ENCODE measurements at places on chromosomes 6 and 20.

DNA sequence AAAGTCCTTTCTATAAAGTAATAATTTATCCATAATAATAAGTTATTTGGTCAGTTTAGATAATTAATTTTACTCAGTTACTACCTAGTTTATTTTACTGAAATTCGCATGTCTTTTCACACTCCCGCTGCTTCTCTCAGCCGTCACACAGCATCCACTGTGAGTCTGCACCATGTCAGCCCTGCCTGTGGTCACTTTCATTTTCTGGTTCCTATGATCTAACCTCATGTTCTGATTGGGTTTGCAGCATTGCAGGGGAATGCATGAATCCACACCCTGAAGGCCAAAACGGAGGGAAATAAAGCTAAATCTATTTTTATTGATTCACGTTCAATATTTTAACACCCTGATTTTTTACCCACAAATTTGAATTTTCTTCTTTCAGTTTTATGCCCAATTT lies 47.4 kb downstream of the PDE10A start:
- no peak for DNase-seq

DNA sequence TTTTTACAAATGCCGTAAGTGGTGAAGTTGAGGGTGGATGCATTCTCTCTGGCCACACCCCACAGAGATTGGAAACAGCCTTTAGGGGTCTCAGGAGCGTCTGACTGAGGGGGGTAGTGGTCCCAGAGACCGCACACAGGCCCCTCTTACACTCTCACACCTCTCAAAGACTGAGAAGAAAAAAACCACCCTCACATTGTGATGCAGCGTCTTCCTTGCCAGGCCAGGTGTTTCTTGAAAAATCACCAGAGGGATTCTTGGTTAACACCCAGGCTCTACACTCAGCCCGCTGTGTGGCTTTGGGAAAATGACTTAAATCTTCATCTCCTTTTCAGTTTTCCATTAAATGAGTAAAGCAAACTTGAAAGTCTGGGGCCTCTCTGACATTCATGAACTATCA lies 115.8 kb upstream of the SPTLC3 start:
- DNase-seq = no peak

DNA sequence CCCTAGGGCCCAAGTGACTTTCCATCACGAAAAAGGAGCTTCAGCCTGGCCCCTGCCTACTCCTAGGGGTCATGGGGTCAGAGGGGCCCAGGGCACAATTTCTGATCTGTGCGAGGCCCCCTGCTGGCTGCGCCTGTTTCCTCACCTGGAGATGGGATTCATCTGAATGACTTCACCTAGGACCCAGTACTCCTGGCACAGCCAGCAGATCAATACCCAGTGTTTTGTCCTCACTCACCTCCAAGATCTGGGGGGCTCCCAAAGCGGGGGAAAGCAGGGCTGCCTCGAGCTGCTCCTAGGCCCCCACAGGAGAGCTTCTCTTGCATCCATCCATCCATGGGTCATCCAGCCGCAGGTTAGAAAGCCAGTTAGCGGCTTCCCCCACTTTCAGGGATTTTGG lies 33.8 kb downstream of the CD40 start:
- no peak for DNase-seq

DNA sequence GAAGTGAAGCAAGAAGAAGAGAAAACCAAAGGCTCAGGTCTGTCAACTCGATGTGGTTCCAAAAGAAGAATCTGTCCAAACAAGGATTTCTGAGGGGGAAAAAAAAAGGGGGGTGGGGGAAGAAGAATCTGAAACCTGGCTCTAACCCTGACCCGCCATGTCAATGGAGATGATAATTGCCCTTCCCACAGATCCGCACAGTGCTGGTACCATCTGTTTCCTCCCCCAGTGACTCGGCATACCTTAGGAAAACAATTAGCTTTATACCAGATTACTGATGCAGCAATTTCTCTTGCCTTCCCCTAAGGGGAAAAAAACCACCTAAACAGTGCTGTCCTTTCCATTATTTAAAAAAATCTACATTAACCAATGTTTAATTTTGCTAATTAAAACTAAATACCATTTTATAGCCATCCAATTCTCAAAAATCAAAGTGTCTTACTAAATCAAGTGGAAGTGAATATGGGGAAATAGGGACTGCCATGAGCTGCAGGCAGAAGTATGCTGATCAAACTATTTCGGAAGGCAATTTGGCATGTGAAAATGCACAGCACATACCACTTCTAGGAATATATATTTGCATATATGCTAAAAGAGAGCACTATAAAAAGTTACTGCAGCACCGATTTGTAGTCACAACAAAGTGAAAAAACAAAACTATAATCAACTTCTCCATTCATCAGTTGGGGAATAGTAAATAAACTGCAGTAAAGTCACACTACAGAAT lies 46.8 kb downstream of the MAP7 start:
- DNase-seq = no peak

DNA sequence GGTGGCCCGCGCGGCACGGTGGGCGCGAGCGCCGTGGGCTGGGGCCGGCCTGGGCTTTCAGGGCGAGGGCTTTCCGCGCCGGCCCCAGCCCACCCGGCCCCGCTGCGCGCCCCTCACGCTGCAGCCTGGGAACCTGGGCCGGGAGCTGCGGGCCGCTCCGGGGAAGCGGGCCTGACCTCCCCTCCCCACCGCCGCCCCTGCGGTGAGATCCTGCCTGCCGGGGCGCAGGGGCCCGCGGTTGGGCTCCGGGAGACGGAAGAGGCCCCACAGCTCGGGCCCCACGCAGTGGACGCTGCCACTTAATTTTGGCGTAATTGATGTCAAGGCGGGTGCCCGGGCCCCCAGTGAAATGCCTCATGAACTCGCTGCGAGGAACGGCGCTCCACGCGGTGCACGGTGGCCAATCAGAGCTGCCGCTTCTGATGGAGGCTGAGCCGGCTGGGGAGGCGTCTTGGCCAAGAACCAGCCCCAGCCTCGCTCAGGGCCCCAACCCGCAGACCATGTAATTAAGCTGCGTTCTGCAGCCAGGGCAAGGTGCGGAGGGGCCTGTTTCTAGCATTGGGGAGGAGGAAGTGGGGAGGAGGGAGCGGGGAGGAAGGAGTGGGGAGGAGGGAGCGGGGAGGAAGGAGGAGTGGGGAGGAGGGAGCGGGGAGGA lies 96.1 kb upstream of the BHLHE23 start:
- peak; percentile 11 for DNase-seq

GRCh38 chr6:163718537-163718936 lies 304.0 kb downstream of the QKI start:
- no peak for DNase-seq

- peak; percentile 66 for DNase-seq
These were observed 740 bp downstream of the NELFCD start for GRCh38 chr20:58981628-58982364.

- DNase-seq = peak; percentile 86
These were observed at the start of gene DCBLD1 for GRCh38 chr6:117482240-117483003. Gene DCBLD1 (plus strand): TSS chr6:117482674. CDS start chr6:117482782, 108 bp downstream.

DNA sequence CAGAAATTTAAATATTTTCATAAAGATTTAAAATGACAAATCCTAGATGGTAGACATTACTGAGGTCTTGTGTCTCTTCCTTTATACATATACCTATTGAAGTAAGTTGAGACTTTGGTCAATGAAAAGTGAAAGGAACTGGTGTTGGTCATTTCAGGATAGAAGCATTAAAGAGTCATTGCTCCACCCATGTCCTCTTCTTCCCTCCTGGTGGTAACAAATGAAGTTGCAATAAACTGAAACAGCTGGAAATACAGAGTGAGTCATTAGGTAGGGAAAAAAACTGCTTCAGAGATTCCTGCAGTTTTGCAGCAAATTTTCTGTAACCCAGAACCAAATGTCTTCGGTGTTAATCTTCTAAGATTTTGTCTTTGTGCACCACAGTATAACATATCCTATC lies 448.0 kb downstream of the EYS start:
- DNase-seq = no peak

- DNase-seq = peak; percentile 19
These were observed 94.0 kb upstream of the SPTLC3 start for GRCh38 chr20:12914804-12915203.

DNA sequence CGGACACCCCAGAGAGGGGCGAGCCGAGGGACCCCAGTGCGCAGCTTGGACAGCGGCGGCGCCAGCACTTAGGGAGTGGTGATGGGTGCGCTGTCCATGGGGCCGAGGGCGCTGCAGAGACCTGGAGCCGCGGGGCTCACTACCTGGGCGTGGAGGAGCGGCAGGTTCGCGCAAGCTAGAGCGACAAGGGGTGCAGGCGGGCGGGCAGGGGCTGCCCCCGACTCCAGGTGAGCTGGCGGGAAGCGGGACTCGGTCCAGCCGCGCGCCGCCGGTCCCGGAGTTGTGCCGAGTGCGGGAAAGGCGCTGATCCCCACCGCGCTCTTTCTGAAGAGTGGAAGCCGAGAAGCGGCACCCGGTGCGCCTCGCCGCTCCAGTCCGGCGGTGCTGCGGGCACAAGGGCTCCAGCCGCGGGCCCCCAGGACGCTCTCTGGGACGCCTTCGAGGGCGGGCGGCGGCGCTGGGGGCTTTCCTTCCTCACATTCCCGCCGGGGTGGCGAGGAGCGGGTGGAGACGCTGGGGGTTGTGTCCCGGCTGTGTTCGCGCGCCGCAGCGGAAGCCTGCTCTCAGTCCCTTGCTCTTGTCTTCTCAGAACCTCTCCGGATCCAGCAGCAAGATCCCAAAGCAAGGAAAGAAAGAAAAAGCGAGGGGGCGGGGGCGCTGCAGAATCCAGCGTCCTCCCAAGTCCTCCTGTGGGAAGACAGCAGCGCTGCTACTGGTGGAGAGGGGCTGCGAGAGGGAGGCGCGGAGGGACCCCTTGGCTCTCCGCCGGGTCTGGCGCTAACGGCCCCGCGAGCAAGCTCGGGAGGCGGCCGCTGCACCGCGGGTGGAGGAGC lies at the start of gene B3GAT2:
Gene B3GAT2 (minus strand): TSS at position 610 of the 833 bp plus-strand sequence. CDS start 631 bp downstream, outside the sequence.
- DNase-seq = peak; percentile 57

GRCh38 chr20:21028921-21029320 lies 77.2 kb downstream of the LINC00237 start:
- peak; percentile 6 for DNase-seq

DNA sequence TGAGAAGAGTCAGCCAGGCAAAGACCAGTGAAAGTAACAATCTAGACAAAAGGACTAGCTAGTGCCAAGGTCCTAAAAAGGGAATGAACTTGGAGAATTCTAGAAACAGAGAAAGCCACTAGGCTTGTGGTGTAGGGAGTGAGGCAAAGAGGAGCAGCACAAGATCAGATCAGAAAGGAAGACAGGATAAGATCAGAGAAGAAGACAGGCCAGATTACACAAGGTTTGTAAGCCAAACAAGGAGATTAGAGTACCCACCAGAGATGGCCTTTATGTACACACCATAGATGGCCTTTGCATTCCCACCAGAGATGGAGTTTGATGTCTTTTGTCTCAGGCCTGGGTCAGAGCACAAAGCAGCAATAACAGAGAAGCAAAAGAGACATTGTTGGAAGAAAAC lies 105.6 kb upstream of the PLCB4 start:
- no peak for DNase-seq

GRCh38 chr6:10434235-10434634 lies 19.4 kb upstream of the TFAP2A start:
- DNase-seq = no peak

- DNase-seq = peak; percentile 24
These were observed 55.7 kb upstream of the TNFAIP3 start for GRCh38 chr6:137811121-137811915.

DNA sequence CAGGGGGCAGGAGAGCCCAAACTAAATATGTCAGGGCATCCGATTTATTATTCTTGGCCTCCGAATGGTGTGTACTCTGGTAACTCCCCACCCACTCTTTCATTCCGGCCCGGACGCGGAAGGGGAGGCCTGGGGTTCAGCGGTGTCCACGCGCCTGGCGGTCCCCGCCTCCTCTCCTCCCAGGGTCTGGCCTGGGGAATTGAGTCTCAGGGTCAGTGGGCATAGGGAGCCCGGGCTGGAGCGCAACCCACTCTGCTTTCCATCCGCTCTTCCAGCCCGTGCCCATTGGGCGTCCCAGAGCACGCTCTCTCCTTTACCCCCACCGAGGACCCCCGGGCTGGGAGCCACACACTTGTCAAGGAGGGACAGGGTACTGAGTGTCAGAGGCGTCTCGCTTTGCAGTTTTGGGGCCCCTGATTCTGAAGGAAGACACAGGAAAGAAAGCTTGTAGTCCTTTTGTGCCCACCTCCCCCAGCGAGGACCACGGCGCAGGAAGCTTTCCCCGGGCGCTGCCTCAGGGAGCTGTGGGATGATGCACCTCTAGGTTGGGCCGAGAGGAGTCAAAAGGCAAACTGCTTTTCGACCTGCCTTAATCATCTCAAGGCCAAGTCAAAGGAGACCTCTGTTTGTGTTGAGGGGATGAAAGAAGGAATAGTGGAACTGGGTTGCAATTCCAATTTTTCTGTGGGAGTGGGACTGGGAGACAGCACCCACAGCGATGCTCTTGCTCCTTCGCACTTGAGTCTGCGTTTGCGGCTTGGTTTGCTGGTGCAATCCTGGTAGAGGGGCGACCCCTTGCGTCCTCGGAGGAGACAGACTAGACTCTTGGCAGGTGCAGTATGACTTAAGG lies 2.5 kb downstream of the RSPO3 start:
- peak; percentile 93 for DNase-seq

DNA sequence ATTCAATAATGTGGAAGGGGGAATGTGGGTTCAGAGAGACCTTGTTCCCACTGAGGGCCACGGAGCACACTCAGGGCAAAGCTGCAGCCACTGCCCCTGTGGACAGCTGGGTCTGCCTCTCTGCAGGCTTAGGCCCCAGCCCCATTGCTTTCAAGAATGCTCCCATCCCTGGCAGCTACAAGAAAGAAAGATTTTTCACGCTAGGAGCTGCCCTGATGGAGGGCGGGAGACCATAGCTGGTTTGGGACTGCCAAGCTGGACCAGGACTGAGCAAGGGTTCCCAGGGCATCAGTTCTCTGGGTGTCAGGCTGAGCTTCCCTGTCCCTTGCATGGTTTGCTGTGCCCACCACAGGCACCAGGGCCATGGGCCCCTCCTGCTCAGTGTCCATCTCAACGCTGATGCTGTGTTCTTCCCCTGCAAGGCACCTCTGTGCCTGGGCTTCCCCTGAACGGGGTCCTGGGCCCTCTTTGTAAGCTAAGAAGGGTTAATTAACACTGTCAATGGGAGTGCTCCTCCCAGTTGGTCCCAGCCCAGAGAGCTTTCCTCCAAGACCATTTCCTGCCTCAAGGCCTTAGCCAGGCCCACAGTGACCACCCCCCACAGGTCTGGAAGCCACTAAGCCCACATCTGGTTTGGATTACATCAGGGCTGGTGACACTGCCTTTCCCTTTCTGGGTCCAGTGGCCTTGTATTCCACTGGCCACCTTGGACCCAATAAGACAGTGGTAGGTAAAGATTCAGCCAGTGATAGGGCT lies 8.4 kb downstream of the FOXS1 start:
- DNase-seq = no peak

DNA sequence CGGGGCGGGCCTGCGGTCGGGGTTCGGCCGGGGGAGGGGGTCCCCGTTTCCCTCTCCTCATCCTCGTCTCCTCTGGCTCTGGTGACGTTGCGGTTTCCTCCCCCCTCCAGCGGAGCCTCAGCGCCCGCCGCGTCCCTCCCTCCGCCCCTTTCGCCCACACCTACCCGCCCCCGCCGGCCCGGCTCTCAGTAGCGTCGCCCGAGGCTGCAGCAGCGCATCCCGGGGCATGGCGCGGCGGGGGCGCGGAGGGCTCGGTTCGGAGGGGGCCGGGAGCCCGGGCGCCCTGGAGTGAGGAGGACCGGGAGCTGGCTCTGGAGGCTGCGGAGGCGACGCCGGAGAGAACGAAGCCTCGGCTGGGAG lies at the start of gene DSE:
Gene DSE (plus strand): TSS at position 188 of the 360 bp plus-strand sequence. CDS start 28,304 bp downstream, outside the sequence.
- DNase-seq = peak; percentile 93
